ENCODE measurements at places on chromosomes 4 and X.

- no peak for DNase-seq
These were observed 59.6 kb downstream of the STK32B start for GRCh38 chr4:5110901-5111300.

GRCh38 chrX:99301990-99302389, 1108.1 kb downstream of the PCDH19 start:
- no peak for DNase-seq

- no peak for DNase-seq
These were observed 401.4 kb downstream of the MID1IP1 start for GRCh38 chrX:39202641-39203040.

GRCh38 chrX:1026263-1027015, 186.0 kb downstream of the CRLF2 start:
- DNase-seq: no peak

- DNase-seq: no peak
These were observed 244.7 kb upstream of the GK2 start for GRCh38 chr4:79652738-79653137.

DNA sequence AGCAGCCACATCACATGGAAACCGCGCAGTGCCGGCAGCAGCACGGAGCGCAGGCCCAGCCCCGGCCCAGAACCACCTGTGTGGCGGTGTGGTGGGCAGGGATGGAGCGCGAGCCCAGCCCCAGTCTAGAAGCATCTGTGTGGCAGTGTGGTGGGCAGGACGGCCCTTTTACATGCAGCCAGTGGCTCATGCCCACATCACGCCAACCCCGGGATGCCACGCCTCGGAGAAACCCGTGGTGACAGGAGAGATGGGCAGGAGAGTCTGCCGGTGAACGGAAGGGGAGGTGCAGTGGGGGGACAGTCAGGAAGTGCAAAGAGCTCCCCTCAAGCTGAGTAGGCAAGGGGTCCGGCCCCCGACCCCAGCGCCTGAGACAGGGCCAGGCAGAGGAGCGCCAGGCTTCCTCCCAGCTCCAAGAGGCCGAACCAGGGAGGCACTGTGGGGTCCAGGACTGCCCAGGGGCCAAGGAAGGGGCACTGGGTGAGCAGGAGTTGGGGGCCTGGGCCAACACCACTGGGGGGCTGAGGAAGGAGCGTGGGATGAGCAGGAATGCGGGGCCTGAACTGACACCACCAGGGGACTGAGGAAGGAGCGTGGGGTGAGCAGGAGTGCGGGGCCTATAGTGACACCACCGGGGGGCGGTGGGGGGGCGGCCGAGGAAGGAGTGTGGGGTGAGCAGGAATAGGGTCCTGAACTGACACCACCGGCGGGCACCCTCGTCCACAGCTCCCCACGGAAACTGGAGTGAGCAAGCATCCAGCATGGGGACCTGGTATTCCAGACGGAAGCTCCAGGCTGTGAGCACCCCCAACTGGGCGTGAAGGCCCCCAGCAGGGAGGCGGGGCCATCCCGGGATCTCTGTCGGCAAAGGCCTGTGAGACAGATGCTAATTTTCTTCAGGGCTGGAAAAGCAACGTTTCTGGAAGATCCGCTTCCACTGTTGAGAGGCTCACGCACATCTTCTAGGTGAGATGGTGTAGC, 28.8 kb downstream of the GAK start:
- no peak for DNase-seq

- no peak for DNase-seq
These were observed 19.7 kb downstream of the FNIP2 start for GRCh38 chr4:158788516-158788915.

DNA sequence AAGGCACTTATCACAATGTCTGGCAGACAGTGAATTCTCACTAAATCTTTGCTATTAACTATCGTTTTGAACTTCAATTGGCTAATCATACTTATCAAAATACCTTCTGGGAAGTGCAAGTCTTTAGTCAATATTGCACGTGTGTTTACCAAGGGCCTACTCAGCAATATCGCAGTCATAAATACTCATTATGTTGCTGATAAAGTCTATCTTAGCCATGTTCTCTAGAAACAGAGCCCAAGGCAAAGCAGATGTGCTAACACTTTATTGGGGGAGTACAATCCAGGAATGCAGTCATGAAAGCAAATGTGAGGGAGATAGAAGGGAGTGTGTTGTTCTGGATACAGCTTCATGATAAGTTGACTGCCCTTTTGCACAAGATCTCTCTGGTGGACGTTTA, 90.5 kb downstream of the FBXO8 start:
- no peak for DNase-seq

GRCh38 chrX:48919947-48920717, 1.3 kb upstream of the PIM2 start:
- no peak for DNase-seq

- DNase-seq: no peak
These were observed 14.9 kb upstream of the PPEF1 start for GRCh38 chrX:18692541-18692940.

DNA sequence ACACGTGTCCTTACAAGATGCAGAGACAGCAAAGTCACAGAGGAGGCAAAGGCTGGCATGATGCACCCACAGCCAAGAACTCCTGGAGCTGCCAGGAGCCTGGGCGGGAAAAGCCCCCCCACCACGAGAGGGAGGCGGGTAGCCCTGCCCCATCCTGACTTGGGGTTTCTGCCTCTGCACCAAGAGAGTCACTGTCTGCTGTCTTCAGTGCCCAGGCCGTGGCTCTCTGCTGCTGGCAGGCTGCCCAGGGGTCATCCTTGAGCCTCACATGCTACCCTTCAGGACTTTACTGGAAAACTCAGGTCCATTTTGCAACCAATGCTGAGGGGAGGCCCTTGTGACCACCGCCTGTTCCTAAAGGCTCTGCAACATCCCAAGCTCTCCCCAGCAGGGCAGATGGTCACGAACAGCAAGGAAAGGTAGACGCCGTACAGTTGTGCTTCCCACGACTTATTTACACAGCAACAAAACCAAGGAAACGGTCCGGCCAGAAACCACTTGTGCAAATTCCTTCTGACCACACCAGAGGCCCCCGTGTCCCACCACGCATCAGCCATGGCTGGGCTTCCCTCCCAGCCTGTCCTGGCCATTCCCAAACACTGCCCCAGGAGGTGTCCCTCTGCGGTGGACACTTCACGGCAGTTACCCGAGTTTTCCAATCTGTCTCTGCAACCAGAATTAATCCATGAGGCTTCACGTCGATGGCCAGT, 56.9 kb downstream of the ACOX3 start:
- DNase-seq: no peak

- DNase-seq: no peak
These were observed 61.4 kb downstream of the SHISA3 start for GRCh38 chr4:42458657-42459056.

DNA sequence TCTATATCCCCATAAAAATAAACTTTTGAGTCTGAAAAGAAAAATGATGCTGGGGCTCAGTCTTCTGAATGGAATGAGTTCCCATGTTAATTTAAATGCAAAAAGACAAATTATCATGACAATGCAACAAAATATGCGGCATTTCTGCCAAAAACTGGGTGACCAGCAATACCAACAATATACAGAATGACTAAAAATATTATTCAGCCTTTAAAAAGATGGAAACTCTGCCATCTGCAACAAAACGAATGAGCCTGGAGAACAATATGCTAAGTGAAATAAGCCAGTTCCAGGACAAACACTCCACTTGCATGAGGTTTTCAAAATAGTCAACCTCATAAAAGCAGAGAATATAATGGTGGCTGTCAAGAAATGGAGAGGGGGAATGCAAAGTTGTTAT, 558.5 kb downstream of the IL15 start:
- DNase-seq: no peak

DNA sequence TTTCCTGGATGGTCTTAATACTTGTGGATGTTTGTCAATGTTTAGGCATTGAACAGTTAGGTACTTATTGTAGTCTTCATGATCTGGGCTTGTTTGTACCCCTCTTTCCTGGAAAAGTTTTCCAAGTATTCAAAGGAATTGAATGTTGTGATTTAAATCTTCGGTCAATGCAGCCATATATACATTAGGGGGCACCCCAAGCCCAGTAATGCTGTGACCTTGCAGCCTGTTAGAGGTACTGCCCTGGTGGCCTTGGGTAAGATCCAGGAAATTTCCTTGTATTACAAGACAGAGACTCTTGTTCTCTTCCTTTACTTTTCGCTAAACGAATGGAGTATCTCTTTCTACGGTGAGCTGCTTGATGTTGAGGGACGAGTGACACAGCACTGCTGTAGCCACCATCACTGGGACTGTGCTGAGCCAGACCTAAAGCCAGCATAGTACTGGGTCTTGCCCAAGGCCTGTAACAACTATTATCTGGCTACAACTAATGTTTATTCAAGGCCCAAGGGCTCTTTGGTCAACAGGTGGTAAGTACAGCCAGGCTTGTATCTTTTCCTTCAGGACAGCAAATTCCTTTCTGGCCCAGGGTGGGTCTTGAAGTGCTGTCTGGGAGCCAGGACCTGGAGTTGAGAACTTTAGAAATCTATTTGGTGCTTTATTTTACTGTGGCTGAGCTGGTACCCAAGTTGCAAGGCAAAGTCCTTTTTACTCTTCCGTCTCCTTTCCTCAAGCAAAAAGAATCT, 118.3 kb upstream of the ATOH1 start:
- DNase-seq: no peak

DNA sequence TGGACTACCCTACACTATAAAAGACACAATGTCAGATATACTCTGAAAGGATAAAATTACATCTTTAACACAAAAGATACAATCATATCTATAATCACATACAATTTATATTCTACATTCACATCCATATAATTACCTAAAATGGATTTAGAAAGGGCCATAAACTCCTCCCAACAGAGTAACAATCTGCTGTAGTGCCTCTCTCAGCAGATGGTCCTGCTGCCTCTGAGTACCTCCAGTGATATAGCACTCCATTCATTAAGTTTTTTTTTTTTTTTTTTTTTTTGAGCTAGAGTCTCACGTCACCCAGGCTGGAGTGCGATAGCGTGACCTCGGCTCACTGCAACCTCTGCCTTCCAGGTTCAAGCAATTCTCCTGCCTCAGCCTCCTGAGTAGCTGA, 7.4 kb downstream of the ANKRD37 start:
- DNase-seq: no peak

DNA sequence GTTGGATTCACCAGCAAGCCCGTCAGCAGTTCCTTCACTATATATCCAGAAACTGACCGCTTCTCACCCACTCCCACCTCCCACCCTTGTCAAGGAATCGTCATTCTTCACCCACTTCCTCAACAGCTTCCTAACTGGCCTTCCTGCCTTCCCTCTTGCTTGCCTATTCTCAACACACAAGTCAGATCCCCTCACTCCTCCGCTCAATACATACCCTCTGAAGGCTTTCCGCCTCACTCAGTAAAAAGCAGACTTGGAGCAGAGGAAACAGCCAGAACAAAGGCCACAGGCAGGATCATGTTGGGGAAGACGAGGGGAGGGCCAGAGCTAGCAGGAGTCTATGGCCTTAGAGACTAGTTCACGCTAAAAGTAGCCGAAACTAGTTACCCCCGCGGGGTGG, 23.7 kb downstream of the RWDD4 start:
- DNase-seq: no peak

- DNase-seq: no peak
These were observed 61.2 kb downstream of the SH3BGRL start for GRCh38 chrX:81263059-81263458.

DNA sequence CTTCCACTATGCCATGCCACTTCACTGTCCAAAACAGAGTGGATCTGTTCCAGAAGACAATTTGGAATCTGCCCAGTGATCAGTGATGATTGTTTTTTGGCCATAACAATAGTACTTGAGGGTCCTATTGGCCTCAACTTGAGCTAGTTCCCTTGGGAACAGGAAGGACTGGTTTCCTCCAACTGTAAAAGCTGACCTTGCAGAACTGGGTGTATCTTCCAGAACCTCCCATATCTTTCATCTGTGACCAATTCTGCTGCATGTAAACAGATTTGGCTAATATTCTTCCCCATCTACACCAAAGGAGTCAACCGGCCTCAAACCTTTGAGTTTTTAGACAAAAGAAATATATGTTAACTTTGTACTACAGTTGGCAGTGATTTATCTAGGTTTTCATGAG, 165.1 kb upstream of the TRPC5 start:
- no peak for DNase-seq

- DNase-seq: no peak
These were observed 32.9 kb upstream of the PGM2 start for GRCh38 chr4:37793562-37793961.

GRCh38 chr4:3087115-3087797, 12.8 kb downstream of the HTT start:
- no peak for DNase-seq

DNA sequence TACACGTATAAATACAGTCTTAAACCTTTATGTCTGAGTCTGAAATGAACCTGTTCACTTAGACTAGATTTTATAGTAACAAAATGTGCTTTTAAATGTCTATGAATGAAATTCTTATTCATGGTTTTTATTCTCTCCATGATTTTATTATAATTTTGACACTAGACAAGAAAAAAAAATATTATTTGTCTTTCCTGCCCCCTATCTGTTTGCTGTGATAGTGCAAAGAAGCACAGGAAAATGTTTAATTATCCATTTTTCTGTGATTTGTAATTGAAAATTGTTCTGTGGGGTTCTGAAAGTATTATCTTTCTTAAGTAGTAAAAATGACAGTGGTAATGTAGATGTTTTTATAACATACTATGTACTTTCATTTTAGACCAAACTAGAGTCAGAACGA, 52.0 kb downstream of the INTS6L start:
- no peak for DNase-seq

DNA sequence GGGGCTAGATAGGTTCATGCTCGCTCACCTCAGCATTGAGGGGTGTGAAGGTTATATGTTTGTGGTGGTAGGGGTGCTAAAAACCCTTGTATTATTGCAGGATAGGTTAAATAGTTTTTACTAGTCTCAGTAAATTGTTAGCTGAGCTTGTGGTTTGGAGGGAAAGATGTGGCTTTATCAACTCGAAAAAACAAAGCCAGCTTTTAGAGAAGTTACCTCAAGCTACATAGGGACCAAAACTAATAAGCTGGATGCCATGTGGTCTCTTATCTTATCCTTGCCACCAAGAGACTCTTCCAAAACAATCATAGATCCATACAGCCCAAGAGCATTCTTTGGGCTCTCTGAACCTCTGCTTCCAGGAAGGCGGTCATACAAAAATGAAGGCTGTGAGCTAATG, 29.2 kb downstream of the MSN start:
- DNase-seq: no peak

DNA sequence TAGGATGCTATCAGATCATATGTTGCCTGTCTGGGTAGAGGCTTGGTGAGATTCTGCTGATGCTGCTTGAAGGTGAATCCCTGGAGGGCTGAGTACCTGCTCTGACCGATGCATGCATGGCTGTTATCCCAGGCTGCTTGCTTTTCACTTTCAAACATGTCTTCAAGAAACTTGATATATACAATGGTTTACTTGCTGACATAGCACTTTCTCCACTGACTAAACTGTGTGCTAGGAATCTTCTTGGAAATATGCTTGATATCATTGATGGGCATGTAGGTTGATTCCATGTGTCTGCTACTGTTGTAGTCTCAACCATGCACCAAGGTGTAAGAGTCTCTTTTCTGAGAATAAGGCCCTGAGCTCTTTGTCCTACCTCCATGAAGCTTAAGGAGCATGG, 79.6 kb upstream of the WDR1 start:
- no peak for DNase-seq

- no peak for DNase-seq
These were observed 157.7 kb upstream of the PITX2 start for GRCh38 chr4:110780538-110780937.

- DNase-seq: no peak
These were observed 226.6 kb downstream of the NSUN7 start for GRCh38 chr4:40976343-40976742.
